Lower leg skin (tissue), 4 donors: ENCODE measurements at places on chromosomes 12 and 14. TPM values are rescaled to one million over a fixed set of nuclear protein-coding genes. Genes with fewer than 3 reads are reported as not detected.
A peak's percentile ranks its signal among the peaks of the same experiment; 100 is the strongest.

GRCh38 chr12:18250313-18250916 is 10.9 kb upstream of the PIK3C2G start:
- no peak for DNase-seq

GRCh38 chr14:69281450-69282169 is 21.7 kb downstream of the GALNT16 start:
- no peak for DNase-seq

- no peak for DNase-seq
These were observed 50.1 kb upstream of the STK38L start for GRCh38 chr12:27193854-27194544.

DNA sequence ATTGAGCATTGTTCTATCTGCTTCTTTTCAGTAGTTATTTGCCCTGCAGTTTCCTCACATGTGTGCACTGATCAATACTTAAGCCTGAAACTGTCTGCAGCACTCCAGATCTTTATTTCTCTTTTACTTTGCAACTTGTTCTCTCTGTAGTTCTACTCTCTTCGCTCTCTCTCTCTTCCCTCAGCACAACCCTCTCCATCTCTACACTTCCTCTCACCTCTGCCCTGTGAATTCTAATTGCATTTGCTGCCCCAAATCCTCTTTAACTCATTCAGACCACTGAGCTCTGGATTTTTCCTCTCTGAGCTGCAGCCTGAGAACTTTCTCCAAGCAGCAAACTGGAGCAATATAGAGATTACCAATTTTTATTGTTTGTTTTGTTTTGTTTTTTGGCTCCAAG is 1035.5 kb downstream of the FSCB start:
- no peak for DNase-seq

- no peak for DNase-seq
These were observed 33.2 kb downstream of the SAMD4A start for GRCh38 chr14:54599966-54600716.

GRCh38 chr12:84912198-84913128 is at the start of gene SLC6A15:
Gene SLC6A15, minus strand, starts transcription at chr12:84912799. Its CDS starts 20,679 bp downstream, at chr12:84892120.
- peak; percentile 94 for DNase-seq

GRCh38 chr12:14982562-14982961 is 9.7 kb downstream of the PDE6H start:
- no peak for DNase-seq

- DNase-seq, result peak; percentile 18
These were observed 678.4 kb downstream of the MED13L start for GRCh38 chr12:115598871-115599811.

GRCh38 chr12:65894088-65894487 is 69.8 kb downstream of the HMGA2 start:
- no peak for DNase-seq

GRCh38 chr12:66653796-66654195 is 25.1 kb downstream of the GRIP1 start:
- no peak for DNase-seq

DNA sequence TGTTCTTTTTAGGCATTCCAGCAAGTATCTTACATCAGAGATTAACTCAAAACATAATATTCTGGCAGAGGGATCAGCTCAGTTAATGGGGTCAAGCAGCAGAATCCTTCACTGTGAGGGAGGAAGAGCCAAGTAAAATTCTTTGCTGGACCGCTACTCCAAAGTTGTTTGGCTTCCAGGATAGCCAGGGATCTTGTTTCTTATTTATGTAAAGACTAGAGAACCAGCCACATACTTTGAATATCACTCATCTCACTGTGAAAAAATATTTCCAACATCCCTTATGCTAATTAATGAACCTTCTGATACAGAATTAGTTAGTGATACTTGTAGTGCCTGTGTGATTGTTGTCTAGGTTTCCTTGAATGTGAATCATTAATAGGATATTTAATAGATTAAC is 94.2 kb downstream of the PLEKHA5 start:
- no peak for DNase-seq

DNA sequence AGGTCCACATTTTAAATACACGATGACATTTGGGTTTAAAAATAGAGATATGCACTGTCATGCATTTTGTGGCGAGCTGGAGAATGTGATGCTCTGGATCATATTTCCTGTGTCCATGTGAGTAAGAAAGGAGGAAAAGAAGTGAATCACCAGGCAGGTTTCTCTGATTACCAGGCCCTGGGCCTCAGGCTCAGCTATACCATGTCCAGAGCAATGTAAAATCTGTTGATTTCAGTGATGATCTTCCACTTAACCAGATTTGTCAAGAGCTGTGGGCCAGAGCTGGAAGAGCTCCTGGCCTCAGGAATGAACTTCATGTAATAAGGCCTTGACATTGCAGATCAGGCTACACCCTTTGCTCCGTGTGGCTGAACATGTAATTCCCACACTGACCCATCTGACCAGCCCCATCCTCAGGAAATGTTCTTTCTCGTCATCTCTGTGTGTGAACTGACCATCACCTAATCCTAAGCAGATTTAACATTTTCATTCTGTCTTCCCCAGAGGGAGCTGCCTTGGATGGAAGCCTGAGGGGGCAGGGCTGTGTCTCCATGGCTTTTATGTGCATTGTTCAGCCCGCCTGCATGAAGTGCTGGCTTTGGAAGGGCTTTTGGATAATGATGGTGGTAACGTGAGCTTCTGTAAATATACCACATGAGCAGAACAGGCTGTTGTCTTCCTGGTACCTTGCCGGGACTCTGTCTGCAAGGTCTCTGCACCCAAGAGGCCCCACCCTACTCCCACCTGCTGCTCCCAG is 54.5 kb downstream of the CRACR2A start:
- no peak for DNase-seq

DNA sequence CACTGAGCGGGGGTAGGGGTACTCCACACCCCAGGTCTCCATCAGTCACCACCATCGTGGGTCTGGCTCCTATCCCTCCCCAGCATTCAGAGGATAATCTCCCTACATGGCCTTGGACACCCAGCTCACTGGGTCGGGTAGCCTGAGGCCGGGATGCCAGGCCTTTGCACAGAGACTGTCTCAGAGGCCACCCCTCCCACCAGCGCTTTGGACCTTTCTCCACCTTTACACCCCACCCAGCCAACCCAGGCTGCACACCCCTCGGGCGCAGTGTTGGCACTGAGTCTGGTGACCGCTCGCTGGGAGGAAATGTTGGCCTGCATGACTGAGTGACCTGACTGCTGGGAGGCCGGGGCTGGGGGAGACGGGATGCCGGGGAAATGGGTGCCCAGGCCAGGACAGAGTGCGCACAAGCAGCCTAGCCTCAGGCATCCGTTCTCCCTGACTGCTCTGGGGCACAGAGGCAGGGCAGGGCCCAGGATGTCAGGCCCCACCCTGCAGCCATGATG is 10.6 kb upstream of the LBHD2 start:
- no peak for DNase-seq

DNA sequence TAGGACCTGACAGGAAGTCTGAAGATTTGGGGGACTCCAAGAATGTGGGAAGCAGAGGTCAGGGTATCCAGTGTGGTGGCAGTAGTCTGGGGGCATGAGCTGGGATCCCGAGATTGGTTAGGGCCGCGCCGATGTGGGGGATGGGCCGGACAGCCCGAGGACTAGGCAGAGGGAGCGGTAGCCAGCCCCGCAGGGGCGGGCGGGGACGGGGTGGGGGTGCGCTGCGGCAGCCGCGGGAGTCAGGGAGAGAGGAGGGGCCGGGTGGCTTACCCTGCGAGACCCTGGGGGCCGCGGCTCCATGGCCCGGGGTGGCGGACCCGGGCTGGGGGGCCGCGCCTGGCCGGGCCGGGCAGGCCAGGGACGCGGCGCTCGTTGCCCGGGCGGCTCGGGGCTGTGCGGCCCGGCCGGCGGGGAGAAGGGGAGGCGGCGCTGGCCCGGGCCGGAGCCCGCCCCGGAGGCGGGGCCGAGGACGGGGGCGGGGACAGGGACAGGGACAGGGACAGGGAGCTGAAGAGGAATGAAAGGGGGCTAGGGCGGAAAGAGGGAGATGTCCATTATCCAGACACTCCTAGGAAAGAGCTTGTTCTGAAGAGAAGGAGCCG is 5.6 kb downstream of the ZNF385A start:
- DNase-seq, result no peak

DNA sequence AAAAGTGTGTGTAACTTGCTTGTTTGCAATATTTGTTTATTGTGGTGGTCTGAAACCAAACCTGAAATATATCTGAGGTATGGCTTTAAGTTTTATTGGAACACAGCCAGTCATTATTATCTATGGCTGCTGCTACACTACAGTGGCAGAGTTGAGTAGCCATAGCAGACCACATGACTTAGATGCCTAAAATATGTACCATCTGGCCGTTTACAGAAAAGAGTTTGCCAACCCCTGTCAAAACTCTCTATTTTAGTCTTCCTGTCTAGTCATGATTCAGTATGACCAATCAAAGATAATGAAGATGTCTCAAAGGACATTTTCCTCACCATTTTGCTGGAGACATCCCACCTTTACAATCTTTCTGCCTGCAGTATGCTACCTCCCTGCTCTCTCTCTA is 242.3 kb downstream of the ANO6 start:
- no peak for DNase-seq

DNA sequence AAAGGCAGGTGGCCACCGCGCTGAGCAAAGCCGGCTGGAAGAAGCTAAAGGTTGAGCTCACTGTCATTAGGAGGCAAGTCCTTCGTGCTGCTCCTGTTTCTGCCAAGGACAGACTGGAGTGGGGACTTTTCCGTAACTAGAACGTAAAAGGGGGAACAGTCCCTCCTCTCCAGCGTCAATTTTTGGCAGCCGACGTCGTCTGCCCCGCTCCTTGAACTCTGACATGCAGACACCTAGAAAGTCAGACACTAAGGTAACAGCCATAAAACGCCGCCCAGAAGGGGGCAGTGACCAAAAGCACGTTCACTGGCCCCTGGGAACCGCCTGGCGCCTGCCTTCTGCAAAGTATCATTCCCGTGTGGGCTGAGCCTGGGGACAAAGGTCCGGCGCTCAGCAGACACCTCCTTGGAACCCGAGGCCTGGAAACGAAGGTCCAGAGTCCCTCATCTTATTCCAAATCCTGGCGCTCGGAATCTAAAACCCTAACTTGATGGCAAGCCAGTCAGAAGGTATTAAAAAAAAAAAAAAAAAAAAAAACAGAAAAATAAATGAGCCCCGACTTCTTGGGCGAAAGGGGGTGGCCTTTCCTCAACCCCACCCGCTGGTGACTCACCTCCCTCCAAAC is 1.1 kb upstream of the LRP1 start:
- peak; percentile 91 for DNase-seq

DNA sequence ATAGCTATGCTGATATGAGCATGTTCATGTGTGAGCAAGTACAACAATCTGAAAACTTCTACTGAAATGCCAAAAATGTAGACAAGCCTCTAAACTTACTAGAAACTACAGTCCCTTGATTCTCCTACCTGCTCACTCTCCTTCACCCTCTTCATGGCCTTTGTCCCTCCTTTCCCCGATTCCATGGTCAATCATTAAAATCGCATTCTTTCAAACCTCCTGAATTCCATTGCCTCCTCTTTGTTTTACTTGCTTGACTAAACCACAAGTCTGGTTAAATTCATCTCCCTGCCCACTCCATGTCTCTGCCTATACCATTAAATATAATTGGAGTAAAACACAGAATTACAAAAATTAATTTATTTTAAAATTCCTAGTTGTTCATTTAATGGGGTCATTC is 33.0 kb upstream of the SSTR1 start:
- no peak for DNase-seq

- no peak for DNase-seq
These were observed 62.7 kb downstream of the RASSF3 start for GRCh38 chr12:64672925-64673409.

DNA sequence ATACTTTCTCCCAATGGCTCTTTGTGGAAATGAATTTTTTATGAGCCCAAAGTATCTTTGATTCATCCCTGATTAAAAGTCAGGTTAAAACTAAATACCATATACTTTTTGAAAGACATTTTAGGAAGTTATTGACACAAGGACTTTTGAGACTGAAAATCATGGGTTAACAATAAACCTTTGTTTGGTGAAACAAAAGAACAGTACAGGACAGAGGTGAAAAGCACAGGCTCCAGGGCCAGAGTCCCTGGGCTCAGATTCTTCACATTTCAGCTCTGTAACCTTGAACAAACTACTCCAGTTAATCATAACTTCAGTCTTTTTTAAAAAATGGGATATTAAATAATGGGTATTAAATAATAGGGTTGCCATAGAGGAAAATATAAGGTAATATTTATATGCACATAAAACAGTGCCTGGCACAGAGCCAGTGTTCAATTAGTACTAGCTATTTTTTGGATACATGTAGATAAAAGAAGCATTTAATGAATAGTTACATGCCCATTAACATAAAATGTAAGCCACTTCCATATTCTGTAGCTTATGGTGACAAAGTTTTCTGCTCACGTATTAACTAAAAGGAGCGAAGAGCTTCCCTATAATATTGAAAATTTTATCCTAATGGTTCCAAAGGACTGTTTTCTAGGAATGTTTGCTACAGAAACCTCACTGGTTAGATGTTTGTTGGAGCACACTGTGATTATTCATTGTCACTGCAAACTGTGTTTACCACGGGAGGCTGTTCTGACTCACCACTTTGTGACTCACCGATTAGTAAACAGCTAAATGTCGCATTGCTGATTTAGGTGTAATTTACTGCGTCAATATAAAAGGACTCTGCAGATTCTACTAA is 255.4 kb downstream of the DAD1 start:
- peak; percentile 59 for DNase-seq

DNA sequence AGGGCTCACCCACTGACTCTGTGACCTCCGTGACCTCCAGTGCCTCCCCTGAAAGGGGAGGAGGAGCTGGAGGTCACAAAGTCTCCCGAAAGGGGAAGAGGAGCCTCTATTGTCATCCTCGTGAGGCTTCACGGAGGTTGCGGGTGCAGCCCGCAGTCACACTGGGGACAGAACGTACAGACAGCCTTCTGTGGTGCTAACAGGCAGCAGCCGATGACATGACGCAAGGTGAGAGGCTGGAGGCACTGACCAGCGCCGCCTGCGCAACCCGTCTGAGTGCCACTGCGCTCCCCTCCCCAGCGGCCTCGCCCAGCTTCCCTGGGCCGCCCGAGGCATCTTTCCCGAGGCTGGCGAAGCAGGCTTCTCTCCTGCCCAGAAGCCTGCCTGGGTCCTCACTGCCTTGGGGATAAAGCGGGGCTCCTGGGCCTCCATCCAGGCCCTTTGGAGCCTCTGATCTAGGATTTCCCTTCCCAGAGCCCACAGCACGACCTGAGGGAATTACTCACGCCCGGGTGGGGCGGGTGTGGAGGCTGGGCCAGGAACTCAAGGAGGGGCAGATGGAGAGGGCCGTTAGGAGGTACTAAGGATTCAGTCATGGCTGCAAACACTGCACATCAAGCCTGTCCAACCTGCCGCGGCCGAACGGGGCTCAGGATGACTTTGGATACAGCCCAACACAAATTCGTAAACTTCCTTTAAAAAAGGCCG is 12.3 kb upstream of the LBHD2 start:
- DNase-seq, result no peak

DNA sequence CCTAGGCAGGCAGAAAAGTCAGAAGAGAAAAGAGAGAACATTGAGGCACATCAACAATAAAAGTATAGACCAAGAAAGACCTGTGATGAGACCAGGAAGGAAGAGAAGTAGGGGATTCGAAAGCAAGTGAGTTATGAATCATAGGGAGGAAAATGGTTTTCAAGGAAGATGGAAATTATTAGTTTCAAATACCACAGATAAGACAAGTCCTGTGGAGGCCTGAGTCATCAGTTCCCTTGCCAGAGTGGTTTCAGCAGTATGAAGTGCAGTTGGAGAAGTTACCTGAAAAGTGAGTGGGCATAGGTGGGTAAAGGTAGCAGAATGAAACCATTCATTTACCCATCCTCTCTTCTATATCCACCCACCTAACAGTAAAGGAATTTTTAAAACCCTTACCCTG is 25.2 kb upstream of the TSPAN8 start:
- DNase-seq, result no peak

DLK1 gene
- total RNA-seq, result not detected

MEG3 gene
- total RNA-seq, result 10.5 TPM

NDRG2 gene
- total RNA-seq, result 186 TPM

GPR65 gene
- 0.23 TPM for total RNA-seq

RD3L gene
- total RNA-seq, result not detected

HOXC12 gene
- total RNA-seq, result 4.4 TPM

KRT73 gene
- total RNA-seq, result 5.2 TPM
